RKO (cell line): ENCODE measurements at places on chromosomes 12 and 14.

DNA sequence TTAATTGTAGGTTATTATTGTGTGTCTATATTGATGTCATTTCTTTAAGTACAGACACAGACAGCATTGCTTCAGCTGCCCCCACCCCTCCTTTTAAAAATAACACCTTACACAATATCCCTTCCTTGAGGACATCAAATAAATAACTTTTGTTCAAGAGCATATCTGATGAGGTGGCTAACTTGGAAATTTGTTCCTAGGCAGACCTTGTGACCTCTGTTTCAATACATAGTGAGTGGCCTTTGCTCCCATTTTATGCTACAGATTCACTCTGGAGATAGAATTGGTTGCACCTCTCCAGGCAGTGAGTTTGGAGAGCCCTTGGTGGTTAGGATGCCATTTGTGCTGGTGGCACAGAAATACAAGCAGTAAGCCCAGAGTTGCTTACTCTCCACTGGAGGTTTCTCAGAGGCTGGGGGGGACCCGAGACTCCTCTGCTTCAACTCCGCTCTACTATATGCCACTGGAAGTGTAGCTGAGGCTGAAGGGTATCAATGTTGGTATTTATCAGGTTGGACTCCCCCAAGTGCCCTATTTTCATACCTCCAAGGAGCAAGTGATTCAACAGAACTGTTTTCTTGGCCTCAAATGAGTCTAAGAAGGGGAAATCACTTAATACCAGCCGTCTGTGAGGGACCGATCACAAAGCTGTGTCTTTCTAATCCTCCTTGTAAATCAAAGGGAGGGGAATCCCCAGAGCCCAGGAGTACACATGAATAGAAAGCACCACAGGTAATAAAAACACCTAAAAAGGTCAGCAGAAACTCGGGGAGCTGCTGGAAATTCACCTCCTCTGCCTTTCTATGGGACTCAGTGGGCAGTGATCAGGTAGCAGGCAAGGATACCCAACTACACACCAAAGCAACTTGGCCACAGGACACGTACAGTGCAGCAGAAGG is 463.1 kb downstream of the RAD51B start:
- DNase-seq = no peak

GRCh38 chr12:116317986-116318575 is 40.6 kb upstream of the MED13L start:
- no peak for DNase-seq

- no peak for DNase-seq
Measured at GRCh38 chr12:79119796-79120195, 255.2 kb downstream of the SYT1 start.

- DNase-seq = no peak
Measured at GRCh38 chr14:26525085-26525484, 72.7 kb downstream of the NOVA1 start.
